ENCODE measurements at places on chromosomes 13 and 19. TPM values are rescaled to one million over a fixed set of nuclear protein-coding genes. Genes with fewer than 3 reads are reported as not detected.

The KCTD15 gene
- 65.2 TPM for total RNA-seq

The ICAM5 gene
- total RNA-seq, result 2.5 TPM

The DMKN gene
- 3.6 TPM for total RNA-seq

The CYP2A7 gene
- total RNA-seq, result not detected

The LRRC8E gene
- total RNA-seq, result 3.1 TPM

The ANKRD24 gene
- 2.5 TPM for total RNA-seq

The ZFP28 gene
- total RNA-seq, result 10.2 TPM

The ANGPTL8 gene
- total RNA-seq, result not detected

The ZNF587 gene
- 33.7 TPM for total RNA-seq

The ACER1 gene
- total RNA-seq, result not detected

The ZNF160 gene
- total RNA-seq, result 39.1 TPM

The SRRM5 gene
- 0.03 TPM for total RNA-seq

The C19orf53 gene
- 46.9 TPM for total RNA-seq

The CRB3 gene
- total RNA-seq, result 0.17 TPM

The ANGPTL4 gene
- 32.2 TPM for total RNA-seq

The RGCC gene
- 2.6 TPM for total RNA-seq

The C19orf73 gene
- 0.26 TPM for total RNA-seq
